ENCODE measurements at places on chromosomes 11 and 22.

DNA sequence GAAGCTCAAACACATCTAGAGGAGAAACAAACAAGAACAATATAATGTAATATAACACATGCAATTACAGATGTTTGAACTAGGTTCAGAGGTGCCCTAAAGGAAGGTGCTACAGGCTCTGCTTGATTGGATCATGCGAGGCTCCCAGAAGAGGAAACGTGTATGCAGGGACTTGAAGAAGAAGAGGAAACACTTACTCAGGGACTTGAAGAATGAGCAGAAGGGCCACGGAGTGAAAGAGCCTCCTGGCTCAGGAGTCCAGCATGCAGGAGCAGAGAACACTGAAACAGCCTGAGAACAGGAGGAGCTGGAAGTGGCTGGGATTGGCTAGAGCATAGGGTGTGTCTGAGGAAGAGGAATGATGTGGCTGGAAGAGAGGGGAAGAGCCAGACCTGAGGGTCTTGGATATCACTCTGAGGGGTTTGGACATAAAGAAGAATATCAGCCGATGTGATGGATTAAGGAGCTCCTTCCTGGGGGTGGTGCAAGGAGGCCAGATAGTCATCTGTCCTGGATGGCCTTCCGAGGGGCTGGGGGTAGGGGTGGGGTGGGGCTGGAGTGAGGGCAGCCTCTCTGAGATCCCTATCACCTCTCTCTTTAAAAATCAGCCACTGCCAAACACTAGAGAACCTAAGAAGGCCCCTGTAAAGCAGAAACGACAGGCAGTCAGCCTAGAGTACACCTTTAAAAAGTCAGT lies 16.8 kb downstream of the FZD4 start:
- DNase-seq = no peak

DNA sequence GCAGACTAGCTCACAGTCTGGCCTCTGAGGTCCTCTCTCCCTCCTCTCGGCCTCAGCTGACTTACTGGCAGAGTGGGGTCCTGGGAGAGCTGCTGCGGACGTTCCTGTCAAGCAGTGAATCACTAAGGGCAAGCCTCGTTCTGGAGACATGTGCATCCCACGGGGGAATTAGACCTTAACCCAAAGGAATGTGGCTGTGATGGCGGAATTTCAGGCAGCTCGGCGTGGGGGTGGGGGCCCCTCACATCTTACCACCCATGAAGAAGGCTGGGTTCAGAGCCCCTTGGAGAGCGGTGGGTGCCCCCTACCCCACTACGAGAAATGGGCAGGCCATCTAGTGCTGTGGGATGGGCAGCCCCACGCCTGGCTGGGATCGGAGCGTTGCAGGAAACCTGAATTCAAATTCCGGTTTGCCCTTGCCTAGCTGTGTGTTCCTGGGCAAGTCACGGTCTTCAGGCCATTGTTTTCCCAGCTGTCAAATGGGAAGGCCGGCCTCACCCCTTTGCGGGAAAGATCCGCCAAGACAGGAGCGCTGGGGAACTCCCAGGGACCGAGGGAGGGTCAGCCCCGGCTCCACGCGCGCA lies 554 bp downstream of the LRRC32 start:
- no peak for DNase-seq

DNA sequence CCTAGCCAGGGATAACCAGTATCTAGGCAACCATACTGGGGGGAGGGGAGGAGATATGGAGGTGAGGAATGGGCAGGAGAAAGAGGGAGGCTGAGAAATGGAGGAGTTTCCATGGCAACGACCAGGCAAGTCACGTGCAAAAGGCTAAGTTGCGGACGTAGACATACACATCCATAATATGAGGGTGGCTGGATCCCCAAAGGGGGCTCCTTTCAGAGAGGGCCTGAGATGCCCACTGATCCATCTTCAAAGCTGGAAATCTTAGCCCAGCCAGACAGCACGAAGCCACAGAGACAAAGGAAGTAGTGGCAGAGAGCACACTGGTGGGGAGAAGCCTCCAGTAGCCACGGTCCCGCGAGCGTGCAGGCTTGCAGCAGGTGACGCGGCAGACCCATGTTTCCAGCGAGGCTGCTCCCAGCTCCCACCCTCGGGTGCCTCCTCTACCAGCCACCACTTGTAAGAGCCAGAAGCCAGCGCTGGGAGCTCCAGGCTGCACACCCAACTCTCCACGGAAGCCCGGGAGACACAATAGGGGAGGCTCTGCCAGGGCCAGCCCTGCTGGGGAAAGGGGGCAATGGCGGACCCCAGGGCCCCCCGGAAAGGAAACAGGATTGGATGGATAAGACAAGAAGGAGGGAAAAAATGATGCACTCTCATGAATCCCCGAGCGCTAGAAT lies 938 bp downstream of the FXYD6 start:
- DNase-seq = no peak

DNA sequence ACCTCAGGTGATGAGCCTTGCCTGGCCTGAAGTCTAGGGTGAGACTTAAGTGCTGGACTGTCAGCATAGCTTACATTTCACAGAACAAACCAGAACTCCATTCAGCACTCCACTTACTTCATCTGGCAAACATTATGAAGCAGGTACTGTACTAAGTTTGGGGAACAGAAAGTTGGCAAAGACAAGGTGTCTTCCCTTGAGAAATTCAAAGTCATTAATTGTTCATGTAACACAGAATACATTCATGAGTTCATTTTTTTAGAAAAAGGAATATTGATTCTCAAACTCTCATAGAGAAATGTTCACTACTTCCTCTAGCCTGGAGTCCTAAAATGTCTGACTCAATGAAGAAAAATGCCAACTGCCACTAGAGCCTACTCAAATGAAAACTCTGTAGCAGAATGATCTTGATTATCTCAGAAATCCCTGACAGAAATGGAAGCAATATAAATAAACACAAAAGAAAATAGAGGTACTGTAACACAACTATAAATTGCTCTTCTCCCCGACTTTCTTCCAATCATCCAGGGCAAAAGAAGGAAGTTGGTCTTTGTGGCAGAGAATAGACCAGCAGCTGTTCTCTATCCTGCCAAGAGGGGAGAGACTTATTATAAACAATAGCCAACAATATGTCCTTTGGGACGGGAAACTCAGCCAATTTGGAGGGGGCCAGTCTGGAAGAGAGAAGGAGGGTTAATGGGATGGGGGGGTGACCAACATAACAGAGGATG lies 129.2 kb upstream of the MTMR2 start:
- DNase-seq = no peak

DNA sequence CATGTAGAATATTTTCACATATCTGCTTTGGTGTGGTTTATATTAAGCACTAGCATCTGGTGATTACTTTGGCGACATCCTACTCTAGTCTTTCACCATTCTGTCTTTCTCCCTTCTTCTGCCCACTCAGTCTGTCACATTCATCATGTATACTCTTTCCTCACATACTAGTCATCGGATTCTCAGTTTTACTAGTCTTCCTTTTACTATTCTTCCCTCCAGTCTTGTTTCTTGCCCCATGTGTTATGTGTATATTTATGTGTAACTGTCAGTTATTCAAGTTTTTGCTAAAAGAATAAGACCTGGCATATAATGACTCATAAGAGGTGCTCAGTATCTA lies 4.6 kb upstream of the DIXDC1 start:
- DNase-seq = no peak

GRCh38 chr11:32138902-32139301 lies 48.0 kb downstream of the RCN1 start:
- no peak for DNase-seq

GRCh38 chr11:111886844-111887243 lies 7.5 kb downstream of the CFAP68 start:
- no peak for DNase-seq

GRCh38 chr22:49419661-49420060 lies 408.0 kb downstream of the BRD1 start:
- no peak for DNase-seq

GRCh38 chr11:65003282-65003681 lies 6.5 kb upstream of the BATF2 start:
- DNase-seq = no peak

- no peak for DNase-seq
Observed at GRCh38 chr11:79312617-79313529, 128.0 kb downstream of the TENM4 start.

- no peak for DNase-seq
Observed at GRCh38 chr11:13118194-13118593, 109.1 kb downstream of the RASSF10 start.

GRCh38 chr22:28208036-28208435 lies 289.0 kb upstream of the PITPNB start:
- no peak for DNase-seq

All from stimulated activated CD8-positive, alpha-beta memory T cell treated with anti-CD3 and anti-CD28 coated beads, Interleukin-2, amount 100 ng/mL, for 1 hour (primary cell).